Mesenteric fat pad (tissue), 1 donor: ENCODE measurements at places on chromosomes 7 and 10.

DNA sequence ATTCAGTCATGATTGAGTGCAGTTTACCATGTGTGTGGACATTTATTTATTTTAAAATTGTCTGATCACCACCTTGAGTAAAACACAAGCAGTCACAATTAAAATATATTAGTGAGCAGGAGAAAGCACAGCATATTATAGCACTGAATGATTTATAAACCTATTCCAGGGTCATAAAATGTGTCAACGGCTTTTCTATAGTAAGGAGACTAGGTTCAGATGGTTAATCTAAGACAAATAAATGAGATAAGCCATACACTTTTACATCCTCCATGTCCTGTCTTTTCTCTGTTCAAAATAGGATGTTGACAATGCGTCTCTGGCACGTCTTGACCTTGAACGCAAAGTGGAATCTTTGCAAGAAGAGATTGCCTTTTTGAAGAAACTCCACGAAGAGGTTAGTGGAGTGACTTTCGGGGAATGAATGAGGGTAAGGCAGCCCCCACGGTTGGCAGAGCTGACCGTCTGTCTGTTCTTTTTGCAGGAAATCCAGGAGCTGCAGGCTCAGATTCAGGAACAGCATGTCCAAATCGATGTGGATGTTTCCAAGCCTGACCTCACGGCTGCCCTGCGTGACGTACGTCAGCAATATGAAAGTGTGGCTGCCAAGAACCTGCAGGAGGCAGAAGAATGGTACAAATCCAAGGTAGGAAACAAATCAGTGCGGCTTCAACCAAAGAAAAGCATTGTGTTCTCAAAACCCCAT lies 5.4 kb downstream of the VIM start:
- DNase-seq, result no peak

DNA sequence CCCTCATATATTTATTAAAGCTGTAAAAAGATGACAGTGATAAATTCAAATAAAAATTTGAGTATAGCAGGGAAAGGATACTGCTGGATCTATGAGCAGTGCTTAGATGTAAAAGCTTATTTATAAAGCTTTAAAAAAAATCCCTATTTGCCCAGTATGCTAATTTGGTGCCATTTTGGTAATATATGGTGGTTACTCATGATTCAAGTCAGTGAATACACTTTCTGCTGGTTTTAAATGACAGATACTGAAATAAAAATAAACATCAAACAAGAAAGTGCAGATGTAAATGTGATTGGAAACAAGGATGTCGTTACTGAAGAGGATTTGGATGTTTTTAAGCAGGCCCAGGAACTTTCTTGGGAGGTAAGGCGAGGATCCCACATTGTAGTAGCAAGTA lies 134.4 kb upstream of the SAMD8 start:
- DNase-seq, result no peak

DNA sequence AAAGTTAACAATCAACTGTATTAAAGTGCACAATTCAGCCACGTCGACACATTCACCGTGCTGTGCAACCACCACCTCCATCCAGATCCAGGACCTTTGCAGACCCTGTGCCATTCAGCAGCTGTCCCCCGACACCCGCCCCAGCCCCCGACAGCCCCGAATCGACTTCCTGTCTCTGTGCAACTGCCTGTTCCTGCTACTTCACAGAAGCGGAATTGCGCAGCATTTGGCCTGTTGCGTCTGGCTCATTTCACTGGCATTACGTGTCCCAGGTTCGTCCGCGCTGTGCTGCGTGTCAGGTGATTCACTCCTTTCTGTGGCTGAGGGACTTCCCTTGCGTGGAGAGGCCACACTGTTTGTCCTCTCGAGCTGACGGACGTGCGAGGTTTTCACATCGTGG lies 33.2 kb upstream of the DNAAF5 start:
- no peak for DNase-seq

- DNase-seq, result no peak
Observed at GRCh38 chr10:76432016-76433012, 1000.9 kb downstream of the LRMDA start.

DNA sequence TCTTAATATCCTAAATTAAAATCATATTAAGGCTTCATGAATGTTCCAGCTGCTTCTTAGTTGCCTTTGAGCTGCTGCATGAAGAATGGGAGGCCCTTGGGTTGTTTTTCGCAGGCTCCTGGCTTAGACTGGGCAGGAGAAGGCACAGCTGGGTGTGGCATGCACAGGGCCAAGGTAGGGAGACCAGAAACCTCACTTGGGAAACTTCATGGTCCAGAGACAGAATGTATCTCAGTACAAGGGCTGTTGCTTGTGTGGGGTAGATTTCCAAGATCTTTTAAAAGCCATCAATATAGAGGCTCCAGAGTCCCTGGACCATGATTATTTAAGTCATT lies 49.9 kb downstream of the BUB3 start:
- no peak for DNase-seq
